Fibroblast of mammary gland (primary cell): ENCODE measurements at places on chromosomes 2 and 18.

DNA sequence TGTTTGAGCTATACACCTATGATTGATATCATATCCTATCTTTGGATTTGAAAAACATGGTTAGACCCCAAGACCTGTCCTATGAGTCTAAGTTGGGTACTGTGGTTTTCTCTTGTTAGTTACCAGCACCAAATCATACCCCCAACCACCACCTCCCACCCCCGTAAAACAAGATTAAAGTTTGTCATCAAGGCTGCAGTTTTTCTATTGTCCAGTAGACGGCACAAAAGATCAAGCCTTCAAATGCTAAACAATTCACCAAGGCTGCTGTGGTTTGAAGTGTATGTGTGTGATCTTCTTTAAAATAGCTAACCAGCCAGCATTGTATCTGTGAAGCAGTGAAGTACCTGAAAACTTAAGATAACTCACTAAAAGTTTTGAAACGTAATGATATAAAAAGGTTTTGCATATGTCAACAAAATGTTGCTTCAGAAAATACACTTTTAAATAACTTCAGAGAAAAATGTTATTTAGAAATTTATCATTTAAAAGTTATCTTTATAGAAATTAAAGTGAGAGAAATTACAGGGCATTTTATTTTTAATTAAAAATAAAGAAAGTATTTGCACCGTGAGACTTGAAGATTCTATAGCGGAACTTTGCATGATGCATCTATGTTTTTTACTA is 5.8 kb upstream of the MEIS1 start:
- DNase-seq = peak; percentile 81

GRCh38 chr18:3114451-3114850 is 101.5 kb upstream of the LPIN2 start:
- no peak for DNase-seq

GRCh38 chr2:95323347-95324155 is 26.4 kb downstream of the KCNIP3 start:
- DNase-seq = no peak

DNA sequence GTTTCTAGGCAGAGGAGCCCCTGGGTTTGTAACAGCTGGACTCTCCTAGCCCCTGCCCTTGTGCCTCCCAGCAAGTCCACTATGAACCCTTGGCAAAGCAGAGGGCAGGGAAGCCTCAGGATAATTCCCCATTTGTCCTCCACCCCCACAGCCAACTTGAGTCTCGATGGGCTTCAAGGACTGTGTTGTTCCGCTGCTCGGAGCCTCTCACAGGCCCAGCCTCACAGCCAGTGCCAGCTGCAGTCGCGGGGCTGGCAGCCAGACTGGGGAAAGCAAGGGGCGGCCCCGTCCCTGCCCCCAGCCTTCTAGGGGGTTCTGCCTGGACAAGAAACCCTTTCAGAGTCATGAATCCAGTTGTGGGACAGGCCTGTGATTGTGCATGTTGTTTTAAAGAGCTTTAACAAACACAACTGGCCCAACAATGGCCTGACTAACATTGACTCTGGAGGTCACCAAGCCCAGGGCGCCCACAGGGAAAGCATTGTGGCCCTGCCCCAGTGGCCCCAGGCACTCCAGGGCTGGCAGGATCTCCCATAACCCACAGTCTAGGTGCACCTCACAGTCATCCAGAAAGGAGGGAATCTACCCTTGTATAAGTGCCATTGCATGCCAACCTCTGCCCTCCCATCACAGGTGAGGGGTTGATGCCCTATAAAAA is 71.8 kb upstream of the DAPL1 start:
- DNase-seq = no peak

GRCh38 chr18:78822949-78823285 is 156.7 kb upstream of the SALL3 start:
- no peak for DNase-seq
